ENCODE measurements at places on chromosomes 4 and X.
A peak's percentile ranks its signal among the peaks of the same experiment; 100 is the strongest.

DNA sequence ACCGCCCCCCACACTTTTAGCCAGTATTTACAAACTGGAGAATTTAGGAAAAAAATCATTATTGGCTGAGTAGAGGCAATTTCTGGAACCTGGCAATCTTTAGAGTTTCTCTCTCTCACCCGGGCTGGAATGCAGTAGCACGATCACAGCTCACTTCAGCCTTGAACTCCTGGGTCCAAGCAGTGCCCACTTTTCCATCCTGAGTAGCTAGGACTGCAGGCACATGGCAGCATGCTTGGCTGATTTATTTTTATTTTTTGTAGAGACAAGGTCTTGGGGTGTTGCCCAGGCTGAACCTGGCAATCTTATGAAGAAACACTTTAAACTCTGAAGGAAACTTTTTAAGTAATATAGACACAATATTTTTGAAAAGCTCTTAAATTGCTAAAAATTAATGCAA is 120.1 kb downstream of the AFF1 start:
- DNase-seq: no peak

GRCh38 chr4:68927165-68927564 is 24.4 kb downstream of the UGT2A3 start:
- no peak for DNase-seq

DNA sequence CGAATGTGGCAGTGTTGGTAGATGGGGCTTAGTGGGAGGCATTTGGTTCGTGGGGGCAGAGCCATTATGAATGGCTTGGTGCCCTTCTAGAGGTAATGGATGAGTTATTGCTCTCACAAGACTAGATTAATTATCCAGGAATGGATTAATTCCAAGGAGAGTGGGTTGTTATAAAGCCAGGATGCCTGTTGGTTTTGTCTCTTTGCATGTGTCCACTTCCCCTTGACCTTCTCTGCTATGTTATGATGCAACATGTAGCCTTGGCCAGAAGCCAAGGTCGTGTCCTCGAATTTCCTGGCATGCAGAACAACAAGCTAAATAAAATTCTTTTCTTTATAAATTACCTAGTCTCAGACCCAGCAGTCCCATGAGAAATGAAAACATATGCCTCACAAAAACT is 111.2 kb upstream of the PLS3 start:
- DNase-seq: no peak

GRCh38 chrX:107454302-107454701 is 4.8 kb downstream of the FRMPD3 start:
- DNase-seq: peak; percentile 50

DNA sequence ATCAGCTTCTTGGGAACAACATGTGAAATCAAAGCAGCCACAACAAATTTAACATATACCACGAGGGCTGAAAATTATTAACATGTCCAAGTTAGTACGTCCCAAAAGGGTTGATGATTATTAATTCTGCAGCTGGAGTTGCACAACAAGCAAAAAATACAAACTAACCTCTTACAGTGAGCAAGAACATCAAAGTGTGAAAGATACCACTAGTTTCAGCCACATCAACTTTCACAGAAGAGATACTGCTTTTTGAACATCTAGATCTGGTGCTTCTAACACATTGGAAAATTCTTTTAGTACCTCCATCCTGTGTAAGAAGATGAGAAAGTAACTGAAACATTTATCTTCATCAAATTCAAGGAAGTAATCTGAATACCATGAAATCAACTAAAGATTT is 334.1 kb downstream of the PCDH7 start:
- no peak for DNase-seq

GRCh38 chrX:102498732-102499131 is 17.8 kb downstream of the TMSB15A start:
- no peak for DNase-seq

Measured in activated CD4-positive, alpha-beta T cell treated with anti-CD3 and anti-CD28 coated beads for 48 hours (primary cell).